ENCODE measurements at places on chromosomes 5 and 9. TPM values are rescaled to one million over a fixed set of nuclear protein-coding genes. Genes with fewer than 3 reads are reported as not detected.

TRAF1 gene
- 12.2 TPM for total RNA-seq

HTR4 gene
- not detected for total RNA-seq

PHF24 gene
- total RNA-seq: not detected

NIPAL4 gene
- 3.1 TPM for total RNA-seq

CHSY3 gene
- not detected for total RNA-seq

PCDHGC4 gene
- 0.42 TPM for total RNA-seq

ANGPTL2 gene
- not detected for total RNA-seq

SPATA31D3 gene
- total RNA-seq: not detected

DNA sequence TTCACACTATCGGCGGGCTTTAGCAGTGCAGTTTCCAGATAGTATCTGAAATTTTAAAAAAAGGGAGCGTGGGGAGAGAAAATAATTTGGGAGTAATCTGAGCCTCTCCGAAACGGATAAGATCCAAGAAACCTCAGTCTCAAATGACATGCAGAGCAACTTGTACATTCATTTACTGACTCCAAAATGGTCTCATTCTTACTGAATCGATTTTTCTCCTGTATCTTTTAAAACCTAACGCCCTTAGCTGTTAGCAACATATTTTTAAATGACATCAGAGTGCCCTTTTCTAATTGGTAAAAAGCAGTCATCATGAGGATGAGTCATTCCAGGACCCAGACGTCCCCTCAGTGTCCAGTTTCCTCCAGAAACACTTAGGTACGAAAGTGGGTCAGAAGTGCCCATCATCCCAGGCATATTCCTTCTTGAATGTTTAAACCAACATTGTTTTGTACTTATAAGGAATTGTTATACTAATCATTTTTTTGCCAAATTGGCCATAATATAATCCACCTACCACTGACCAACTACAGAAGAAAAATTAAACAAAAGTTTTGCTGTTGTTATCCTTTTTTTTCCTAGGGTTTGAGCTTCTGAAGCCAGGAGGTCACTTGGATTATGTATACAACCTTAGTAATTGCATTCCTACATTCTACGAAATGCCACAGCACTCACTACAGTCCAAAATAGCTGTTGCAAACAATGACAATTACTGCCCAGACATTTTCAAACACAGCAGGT, 354.4 kb downstream of the ADAMTS6 start:
- H3K4me3 ChIP-seq: no peak overlapping the region
- H3K27me3 ChIP-seq: no peaks in the 10 kb centered on the region
- no peaks in the 10 kb centered on the region for H3K36me3 ChIP-seq
- no peaks in the 10 kb centered on the region for H3K4me1 ChIP-seq
- no peak overlapping the region for H3K27ac ChIP-seq

DNA sequence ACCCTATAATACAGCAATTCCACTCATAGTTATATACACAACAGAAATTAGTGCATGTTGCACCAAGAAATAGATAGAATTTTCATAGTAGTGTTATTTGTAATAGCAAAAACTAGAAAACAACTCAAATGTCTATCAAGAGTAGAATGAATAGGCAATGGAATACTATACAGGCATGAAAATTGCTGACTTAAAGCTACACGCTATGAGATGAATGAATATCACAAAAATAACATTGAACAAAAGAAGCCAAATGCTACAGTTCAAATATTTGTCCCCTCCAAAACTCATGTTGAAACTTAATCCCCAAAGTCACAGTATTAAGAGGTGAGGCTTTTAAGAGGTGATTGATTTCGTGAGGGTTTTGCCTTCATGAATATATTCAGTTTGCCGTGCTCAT, 215.1 kb downstream of the FRMD3 start:
- H3K36me3 ChIP-seq: no peaks in the 10 kb centered on the region
- no peak for DNase-seq
- H3K4me1 ChIP-seq: no peaks in the 10 kb centered on the region
- H3K27me3 ChIP-seq: no peaks in the 10 kb centered on the region
- H3K27ac ChIP-seq: no peak overlapping the region

DNA sequence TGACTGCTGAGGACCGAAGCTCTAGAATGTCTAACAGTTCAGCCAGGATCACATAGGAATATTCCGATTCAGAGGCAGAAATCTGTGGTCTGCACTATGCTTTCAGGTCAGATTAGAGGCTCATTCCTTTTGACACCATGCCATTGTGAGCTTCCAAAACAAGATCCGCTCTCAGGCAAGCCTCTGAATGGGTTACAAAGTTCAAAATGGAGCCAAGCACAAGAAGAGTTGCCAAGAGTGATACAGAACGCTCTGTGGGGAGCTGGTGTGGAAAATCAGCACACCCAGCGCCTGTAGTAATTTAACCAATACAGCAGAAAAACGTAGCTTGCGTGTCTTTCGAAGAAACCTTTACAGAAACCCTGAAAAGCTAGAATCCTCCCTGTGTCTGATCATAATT, 33.3 kb upstream of the FAT2 start:
- no peak overlapping the region for H3K27ac ChIP-seq
- H3K4me1 ChIP-seq: no peaks in the 10 kb centered on the region
- H3K36me3 ChIP-seq: no peaks in the 10 kb centered on the region
- H3K4me3 ChIP-seq: no peak overlapping the region

DNA sequence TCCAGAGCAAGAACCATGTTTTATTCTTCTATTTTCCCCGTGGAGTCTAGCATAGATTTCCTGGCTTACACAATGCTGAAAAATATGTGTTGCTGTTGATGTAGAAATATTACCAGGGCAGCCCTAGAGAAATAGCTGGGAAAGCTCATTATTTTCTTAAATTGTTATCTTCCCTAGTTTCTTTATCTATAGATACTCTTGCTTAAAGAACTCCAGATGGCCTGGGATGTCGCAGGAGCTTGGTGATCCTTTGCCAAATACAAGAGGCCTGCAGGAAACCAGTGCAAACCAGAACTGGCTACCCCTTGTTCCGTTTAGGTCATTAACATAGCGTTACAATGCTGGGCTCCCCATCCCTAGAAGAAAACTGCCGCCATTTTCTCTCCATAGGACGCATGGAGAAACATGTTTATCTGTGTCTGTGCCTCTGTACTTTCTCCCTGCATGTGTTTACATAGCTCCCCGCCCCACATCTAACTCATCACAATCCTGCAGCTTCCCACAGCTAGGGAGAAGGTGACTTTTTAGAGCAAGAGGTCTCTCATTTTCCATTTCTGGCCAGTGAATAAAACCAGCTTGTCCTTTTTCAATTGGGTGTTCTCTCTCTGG, 6.4 kb downstream of the PRLR start:
- H3K27ac ChIP-seq: no peak overlapping the region
- H3K4me3 ChIP-seq: no peak overlapping the region
- no peak for DNase-seq

GRCh38 chr5:145636371-145636770, 198.8 kb downstream of the PRELID2 start:
- no peaks in the 10 kb centered on the region for H3K4me1 ChIP-seq
- no peaks in the 10 kb centered on the region for H3K27me3 ChIP-seq
- DNase-seq: no peak
- no peaks in the 10 kb centered on the region for H3K36me3 ChIP-seq

DNA sequence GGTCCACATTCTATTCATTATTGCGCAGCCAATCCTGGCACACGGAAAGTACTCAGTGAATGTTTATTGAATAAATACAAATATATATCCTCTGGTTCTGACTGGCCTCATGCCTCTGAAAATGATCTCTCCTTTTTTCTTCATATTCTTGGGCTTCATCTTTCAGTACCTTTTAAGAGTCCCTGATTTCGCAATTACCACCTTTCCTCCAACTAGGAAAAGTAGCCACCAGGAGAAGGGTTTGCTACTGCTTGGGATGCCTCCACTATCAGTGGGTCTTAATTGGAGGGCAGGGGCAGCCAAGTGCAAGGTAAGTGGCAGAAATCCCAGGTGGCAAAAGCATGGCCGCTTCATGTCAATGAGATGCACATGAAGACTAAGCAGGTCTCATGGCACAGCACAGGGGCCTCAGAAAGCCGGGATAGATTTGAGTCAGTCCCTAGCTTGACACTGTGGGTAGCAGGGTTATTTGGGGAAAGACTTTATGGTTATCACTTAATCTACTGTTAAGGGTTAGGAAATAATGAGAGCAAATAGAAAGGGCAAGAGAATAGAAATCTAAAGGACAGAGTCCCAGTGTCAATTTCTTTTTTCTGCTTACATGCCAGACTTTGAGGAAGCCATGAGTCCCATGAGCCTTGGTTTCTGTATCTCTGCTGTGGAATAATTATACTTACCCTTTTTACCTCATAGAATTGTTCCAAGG, 361.1 kb downstream of the MAN2A1 start:
- H3K27ac ChIP-seq: no peak overlapping the region
- H3K4me3 ChIP-seq: no peak overlapping the region
- H3K4me1 ChIP-seq: peaks cover 19% of the 10 kb centered on the region
- no peaks in the 10 kb centered on the region for H3K27me3 ChIP-seq

GRCh38 chr9:133881671-133882381, 110.3 kb downstream of the VAV2 start:
- no peaks in the 10 kb centered on the region for H3K36me3 ChIP-seq
- no peak overlapping the region for H3K27ac ChIP-seq
- H3K27me3 ChIP-seq: no peaks in the 10 kb centered on the region

- no peak overlapping the region for H3K27ac ChIP-seq
- H3K4me3 ChIP-seq: no peak overlapping the region
- H3K27me3 ChIP-seq: peaks cover 23% of the 10 kb centered on the region
- H3K36me3 ChIP-seq: no peaks in the 10 kb centered on the region
- DNase-seq: no peak
These were observed 4.5 kb downstream of the TJP2 start for GRCh38 chr9:69178583-69179011.

DNA sequence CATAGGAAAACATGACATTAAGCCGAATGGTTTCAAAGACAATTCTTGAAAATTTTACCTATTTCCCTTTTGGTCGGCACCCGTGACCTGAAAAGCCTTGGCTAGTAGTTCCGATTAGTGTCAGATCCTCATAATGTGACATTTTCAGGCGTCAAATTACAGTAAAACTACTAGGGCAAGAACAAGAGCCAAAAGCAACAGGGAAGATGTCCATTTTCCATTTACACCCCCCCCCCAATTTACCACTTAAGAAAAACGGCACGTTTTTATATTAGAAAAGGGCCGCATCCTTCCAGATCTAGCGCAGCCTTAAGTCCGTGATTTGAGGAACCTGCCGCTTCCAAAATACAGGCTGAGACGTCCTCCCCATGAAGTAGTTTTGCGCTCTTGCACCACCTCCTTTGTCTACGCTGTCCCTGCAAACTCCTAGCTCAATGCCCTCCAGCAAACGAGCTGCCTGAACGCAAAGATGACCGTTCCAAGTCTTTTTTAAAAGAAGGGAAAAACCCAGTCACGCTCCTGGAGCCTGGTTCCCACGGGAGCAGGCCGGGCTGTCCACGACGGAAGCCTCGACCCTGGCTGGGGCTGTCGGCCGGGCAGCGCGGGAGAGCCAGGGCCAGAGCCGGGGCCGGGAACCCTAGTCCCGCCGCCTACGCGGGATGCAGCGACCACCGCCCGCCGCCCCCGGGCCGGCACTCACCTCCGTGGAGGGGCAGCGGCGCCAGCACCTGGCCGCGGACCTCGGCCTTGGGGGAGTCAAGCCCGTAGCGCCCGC, 616 bp downstream of the RNF130 start:
- H3K27me3 ChIP-seq: no peaks in the 10 kb centered on the region
- no peaks in the 10 kb centered on the region for H3K36me3 ChIP-seq
- H3K4me1 ChIP-seq: peaks cover 30% of the 10 kb centered on the region
- peak overlapping the region; percentile 50 for H3K27ac ChIP-seq
- peak; percentile 71 for DNase-seq
- H3K4me3 ChIP-seq: peak overlapping the region; percentile 85

- H3K4me1 ChIP-seq: no peaks in the 10 kb centered on the region
- no peak overlapping the region for H3K27ac ChIP-seq
- H3K27me3 ChIP-seq: no peaks in the 10 kb centered on the region
- peaks cover 8% of the 10 kb centered on the region for H3K36me3 ChIP-seq
- no peak overlapping the region for H3K4me3 ChIP-seq
- no peak for DNase-seq
These were observed 235.5 kb downstream of the RFX3 start for GRCh38 chr9:3290231-3290840.

DNA sequence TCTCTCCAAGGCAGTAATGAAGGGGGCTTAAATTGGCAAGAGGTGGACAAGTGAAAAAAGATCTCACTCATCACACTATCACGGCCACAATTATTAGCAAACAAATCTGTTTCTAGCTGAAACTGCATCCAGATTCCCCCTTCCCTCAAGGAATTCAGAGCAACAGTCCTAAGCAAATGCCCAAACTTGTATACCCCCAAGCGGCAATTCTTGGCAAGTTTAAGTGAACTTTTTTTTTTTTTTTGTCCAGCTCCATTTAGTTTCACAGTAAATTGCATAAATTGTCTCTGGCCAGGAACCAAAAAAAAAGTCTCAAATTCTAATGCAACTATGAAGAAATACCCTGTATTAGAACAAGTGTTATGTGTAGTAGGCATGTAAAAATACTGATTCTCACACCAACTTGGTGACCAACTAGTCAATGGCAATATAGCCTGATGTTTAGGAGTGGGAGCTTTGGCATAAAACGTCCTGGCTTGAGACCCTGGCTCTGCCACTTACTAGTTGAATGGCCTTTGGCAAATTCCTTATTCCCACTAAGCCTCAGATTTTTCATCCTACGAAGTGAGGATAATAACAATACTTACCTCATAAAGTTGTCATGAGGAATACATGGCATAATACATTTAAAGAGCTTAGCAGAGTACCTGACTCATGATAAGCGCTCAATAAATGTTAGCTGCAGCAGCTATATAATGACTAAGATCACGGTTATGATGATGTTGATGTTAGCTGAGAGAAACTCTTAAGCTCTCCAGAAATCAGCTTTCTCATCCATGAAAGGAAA, 193.2 kb downstream of the ADAMTSL1 start:
- H3K4me3 ChIP-seq: no peak overlapping the region
- no peaks in the 10 kb centered on the region for H3K4me1 ChIP-seq
- DNase-seq: no peak
- no peaks in the 10 kb centered on the region for H3K36me3 ChIP-seq

DNA sequence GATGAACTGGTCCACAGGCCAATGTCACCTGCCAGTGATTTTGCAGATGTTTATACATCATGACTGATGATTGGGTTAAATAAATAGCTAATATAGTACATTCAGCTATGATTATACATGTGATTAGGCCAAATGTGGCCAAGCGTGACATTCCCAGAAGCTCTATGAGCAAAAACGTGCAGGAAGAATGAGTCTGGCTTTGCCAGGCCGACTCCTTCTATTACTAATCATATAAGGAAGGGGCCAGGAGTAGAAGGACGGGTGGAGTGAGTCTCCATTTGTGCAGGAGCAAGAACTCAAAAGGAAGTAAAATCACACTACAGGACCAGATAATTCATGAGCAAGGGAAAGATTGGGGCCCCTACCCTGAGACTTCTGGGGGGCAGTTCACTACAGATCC, 178.2 kb downstream of the ROR2 start:
- no peak overlapping the region for H3K4me3 ChIP-seq
- no peak for DNase-seq
- H3K36me3 ChIP-seq: no peaks in the 10 kb centered on the region
- H3K27ac ChIP-seq: no peak overlapping the region
- peaks cover 4% of the 10 kb centered on the region for H3K4me1 ChIP-seq

DNA sequence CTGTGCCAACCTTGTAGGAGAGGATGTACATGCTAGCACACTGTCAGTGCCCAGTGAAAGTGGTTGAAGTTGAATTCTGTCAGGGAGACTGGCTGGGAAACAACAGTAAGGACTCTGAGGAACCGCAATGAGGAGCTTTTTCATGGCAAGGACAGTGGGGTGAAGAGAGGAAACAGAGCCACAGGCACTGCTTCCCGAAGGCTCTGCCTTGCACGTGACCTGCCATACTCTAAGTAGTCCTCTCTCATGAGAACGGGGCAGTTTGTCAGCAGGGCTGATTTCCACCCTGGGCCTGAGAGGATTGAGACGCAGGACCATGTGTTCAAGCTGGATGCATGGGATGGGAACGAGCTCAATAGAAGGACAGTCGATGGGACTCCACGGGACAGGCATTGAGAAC, 106.6 kb upstream of the CTSL start:
- H3K4me3 ChIP-seq: no peak overlapping the region
- H3K27ac ChIP-seq: no peak overlapping the region
- DNase-seq: no peak
- H3K4me1 ChIP-seq: no peaks in the 10 kb centered on the region
- no peaks in the 10 kb centered on the region for H3K27me3 ChIP-seq

Data from B cell (primary cell).